ENCODE measurements at places on chromosomes 16 and 17. TPM values are rescaled to one million over a fixed set of nuclear protein-coding genes. Genes with fewer than 3 reads are reported as not detected.

SLC52A1 gene
- not detected for total RNA-seq

ALDOC gene
- 47.4 TPM for total RNA-seq

NECAB2 gene
- total RNA-seq: not detected

DCAF7 gene
- 33.7 TPM for total RNA-seq

DNA sequence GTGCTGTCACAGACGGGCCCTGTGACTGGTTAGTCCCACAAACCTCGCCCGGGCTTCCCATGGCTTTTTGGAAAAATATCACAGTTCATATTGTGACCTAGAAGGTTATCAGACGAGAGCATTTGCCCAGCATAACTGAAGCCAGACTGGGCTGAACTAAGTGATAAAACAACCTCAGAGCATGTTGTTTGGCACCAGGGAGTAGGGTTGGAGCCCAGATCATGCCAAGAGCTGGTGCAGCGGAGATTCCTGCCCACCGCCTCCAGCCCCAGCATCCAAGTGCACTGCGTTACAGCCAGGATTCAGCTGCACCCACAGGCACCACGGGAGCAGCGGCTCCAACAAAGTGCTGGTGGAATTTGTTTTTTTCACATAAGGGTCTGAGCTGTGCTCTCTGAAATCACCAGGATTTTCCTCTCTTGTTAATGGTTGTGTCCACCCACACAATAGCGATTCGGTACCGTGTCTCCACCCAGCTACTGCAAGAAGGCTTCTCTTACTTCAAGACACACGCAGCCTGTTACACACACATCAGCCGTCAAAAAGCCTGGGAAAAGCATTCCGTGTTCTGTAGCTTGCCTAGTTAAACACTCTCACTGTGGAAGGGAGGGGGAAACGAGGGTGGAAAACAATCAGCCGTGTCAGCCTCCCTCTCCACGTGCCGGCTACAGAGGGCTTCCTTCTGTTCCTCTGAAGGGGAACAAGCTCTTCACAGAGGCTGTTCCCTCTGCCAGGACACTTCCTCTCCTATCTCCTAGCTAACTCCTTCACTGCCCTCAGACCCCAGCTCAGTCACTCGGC lies 273.8 kb downstream of the C16orf95 start:
- DNase-seq: no peak

DNA sequence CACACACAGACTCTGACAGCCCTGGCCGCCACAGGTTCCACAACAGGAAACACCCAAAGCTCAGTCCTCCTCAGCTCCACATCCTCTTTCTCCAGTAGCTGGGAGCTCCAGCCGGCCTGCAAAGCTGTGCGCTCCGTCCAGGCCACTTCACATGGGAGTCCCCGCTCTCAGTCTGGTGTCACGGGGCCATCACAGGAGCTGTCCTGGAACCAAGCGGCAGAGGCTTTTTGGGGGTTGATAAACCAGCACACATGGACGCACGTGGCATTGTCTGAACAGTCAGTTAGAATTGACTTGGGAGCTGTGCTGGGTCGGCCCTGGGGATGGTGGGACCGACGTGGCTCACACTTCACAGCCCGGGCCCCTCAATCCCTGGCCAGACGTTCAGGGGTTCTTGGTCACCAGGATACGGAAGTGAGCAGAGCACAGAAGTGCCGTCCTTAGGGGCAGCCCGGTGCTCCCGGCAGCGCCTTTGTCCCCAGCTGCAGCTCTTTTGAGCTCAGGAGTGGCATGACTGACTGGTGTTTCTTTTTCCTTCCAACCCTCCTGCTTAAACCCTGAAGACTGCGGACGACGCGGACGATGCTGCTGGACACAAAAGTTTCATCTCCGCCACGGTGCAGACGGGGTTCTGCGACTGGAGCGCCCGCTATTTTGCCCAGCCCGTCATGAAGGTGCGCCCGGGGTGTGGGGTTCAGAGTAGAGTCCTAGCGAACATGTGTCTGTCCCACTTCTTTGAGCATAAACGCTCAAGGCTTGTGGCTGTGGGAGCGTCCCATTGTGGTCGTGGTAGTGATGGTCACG lies 66.6 kb upstream of the CHMP6 start:
- no peak for DNase-seq

DNA sequence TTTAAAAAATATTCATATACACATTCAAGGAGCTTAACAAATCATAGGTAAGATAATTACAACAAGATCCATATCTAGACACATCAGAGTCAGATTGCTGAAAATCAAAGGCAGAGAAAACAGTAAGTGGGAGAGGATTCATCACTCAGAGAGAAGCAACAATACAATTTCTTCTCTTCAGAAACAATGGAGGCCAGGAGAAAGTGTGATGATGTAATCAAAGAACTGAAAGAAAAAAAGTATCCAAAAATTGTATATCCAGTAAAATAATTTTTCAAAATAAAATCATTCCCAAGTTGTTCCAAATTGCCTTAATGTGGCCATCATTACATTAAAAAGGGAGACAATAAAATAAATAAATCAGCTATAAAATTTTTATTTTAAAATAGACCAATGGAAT lies 17.7 kb upstream of the ABCA6 start:
- no peak for DNase-seq

GRCh38 chr16:12252616-12253015 lies 276.1 kb downstream of the SNX29 start:
- peak; percentile 58 for DNase-seq

- peak; percentile 49 for DNase-seq
Measured at GRCh38 chr17:49180303-49180702, 30.1 kb downstream of the GNGT2 start.

DNA sequence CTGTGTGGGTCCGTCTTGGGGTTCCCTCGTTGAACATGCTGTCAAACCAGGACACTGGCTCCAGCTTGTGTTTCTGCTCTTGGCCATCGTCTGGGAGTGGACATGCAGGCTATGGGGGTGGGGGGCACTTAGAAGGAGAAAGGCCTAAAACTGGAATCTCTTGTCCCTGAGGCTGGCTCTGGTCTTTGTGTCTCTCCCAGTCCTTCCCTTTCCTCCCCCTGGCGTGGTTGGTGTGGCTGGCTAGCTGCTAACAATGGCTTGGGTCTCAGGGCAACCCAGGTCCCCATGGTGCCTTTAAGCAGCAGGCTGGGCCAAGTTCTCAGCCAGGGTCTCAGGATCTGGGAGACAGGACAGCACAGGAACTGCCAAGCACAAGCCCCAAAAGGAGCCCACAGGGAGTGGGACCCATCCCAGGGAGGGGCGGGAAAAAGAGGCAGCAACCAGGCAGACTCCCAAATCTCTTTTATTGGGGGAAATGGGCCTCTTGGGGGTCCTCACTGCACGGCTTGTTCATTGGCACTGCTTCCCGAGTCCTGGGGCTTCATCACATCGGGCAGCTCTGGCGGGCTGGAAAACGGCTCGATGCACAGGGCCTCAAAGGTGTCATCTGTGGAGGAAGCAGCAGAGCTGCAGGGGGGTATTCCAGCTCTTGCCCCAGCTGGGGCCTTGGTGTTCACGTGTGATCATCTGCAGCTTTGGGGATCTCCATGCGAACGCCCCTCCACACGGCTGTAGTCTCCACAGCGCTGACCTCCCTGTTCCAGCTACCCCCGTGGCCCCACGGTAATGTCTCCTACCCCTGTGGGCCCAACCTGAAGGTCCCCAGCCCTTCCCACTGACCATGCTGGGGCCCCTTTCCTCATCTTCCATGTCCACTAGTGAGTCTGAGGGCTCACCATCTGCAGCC lies 5.3 kb downstream of the ELOB start:
- DNase-seq: no peak

DNA sequence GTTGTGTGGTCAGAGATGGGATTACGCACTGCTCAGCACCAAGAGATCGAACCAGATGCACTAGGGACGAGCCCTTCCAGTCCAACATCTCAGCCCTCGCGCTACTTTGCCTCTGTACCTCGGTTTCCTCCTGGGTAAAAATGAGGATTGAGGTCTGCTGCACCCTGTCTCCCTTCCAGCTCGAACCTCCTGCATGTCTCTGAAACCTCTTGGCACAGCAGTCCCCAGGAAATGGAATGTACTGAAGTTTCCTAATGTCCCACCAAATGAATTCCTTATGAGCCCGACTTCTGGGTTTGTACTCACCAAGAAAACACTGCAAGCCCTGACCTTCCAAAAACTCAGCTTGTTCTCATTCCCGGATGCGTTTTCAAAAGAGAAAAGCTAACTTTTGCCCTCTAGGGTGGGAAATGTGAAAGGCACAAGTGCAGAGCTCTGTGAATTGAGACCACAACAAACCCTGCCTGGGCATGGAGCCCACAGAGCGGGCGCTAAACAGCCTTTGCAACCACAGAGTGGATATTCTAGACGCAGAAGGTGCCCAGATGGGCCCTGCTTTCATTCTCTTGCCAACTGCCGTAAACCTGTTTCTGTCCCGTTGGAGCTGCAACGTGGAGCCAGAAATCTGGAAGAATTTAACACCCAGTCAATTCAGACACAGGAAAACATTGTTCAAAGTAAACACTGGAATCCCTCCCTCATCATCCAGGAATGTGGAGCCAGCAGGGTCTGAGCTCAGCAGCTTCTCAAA lies 10.3 kb downstream of the CDRT4 start:
- peak; percentile 94 for DNase-seq

DNA sequence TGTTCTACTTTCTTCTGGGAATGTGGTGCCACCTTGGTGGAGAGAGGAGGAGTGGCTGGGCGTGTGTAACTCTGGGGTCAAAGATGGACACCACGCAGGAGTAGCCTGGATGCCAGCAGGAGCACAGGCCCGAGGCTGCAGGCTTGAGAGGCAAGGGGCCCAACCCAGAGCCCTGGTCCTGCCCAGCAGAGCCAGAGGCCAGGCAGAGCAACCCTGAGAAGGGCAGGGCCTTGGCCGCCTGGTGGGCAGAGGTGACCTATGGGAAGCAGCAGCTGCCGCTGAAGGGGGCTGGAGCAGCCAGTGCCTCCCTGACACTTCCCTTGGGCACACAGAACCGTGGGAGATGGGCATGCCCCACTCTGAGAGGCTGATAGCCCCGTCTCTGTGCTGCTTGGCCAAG lies 18.0 kb upstream of the CPSF4L start:
- DNase-seq: no peak

DNA sequence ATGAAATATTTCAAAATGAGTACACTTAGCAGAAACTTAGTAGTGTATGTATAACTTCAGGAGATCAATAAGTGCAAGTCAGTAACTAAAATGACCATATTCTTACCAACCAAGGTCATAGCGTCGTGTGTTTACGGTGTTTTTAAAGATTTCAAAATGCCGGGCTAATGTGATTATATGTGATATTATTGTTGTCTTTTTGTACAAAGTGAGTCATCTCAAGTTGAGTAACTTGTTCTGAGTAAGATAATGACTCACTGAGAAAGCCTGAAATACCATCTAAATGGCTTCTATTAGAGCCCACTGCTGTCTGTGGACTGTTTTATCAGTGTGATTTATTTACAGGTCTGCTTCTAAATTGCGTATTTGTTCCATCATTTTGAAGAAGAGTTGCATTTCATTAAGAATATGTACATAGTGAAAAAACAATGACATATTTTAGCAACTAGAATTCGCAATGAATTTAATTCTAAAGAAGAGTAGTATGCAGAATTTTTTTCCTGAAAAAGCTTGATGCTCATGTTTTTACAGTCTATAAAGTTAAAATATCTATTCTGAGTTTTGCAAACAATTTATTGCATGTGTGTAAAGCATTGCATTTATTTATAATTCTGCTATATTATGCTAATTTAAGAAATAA lies 12.7 kb downstream of the KRT12 start:
- DNase-seq: peak; percentile 86

DNA sequence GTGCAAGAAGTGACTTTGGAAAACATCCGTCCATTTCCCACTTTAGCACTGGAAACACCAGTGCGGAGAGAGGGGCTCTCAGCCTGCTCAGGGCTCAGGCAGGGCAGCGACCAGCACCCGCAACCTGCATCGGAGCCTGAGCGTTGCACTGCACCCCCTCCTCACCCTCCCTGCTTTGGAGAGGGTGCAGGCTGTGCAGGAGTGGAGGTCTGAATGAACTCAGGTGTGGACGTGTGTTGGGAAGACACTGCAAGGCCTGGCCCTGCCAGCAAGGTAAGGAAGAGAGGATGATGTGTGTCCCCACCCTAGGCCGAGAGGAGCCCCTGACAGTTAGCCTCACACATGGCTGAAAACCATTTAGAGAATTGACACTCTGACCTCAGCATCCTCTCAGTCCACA lies 81.8 kb downstream of the NT5M start:
- DNase-seq: no peak

- DNase-seq: no peak
Measured at GRCh38 chr17:33486135-33486885, 193.2 kb upstream of the ASIC2 start.

DNA sequence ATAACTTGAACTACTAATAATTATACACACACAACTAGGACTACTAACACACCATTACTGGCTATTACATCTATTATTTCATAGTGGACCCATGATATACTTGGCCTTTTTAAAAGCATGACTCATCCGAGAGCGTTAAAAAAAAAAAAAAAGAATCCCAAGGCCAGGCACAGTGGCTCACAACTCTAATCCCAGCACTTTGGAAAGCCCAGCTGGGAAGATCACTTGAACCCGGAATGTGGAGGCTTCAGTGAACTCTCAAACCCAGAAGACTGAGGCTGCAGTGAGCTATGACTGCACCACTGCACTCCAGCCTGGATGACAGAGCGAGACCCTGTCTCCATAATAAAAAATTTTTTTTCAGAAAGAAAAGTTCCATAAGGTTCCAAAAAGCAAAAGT lies 3.1 kb downstream of the GLG1 start:
- DNase-seq: peak; percentile 44

GRCh38 chr17:6995500-6996255 lies at the start of gene ALOX12:
Gene ALOX12 (plus strand): TSS chr17:6996049. CDS start chr17:6996118, 69 bp downstream.
- DNase-seq: no peak
